H4 (cell line): ENCODE measurements at places on chromosomes 1 and 21. TPM values are rescaled to one million over a fixed set of nuclear protein-coding genes. Genes with fewer than 3 reads are reported as not detected.

Gene MROH9
- total RNA-seq, result not detected in 2 replicates

Gene KCNN3
- 0.06 and 0.41 TPM in 2 replicates for total RNA-seq

Gene ANKRD65
- not detected in 2 replicates for total RNA-seq

Gene SRGAP2C
- total RNA-seq, result 7.2 and 10.4 TPM in 2 replicates

Gene F3
- total RNA-seq, result 42.6 and 43.3 TPM in 2 replicates
